ENCODE measurements at places on chromosomes 3 and 15.

- DNase-seq = no peak
Observed at GRCh38 chr3:54988302-54988837, 60.5 kb upstream of the LRTM1 start.

DNA sequence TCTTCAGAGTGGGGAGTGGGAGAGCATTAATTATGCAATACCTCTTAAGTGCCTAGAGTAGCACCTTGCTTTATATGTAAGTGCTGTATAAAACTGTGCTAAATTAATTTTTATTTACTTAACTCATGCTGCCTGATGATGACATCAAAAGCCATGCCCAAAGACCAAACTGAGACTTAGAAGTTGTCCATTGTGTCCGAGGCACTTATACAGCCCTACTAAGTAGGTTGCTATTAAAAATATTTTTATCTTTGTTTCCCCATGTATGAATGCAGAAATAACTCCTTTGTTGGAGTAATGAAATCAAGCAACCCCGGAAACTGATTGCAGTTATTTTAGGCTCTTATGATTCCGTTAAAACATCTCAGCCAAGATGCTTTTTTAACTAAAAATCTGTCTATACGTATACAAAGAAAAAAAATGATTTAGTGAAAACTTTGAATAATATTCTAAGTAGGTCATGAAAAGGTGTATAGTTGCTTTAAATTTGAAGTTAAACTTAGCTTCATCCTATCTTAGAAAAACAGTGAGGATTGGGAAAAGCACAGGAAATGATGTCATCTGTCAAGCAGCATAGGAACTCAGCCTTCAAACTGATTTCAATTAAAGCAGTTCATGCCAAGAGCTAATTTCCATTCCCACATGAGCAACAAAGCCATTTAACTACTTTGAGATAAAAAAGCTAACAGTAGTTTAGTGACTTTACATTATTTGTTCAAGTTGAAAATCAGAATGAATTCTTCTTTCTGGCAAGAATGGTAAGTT is 43.0 kb downstream of the FBN1 start:
- DNase-seq = no peak

DNA sequence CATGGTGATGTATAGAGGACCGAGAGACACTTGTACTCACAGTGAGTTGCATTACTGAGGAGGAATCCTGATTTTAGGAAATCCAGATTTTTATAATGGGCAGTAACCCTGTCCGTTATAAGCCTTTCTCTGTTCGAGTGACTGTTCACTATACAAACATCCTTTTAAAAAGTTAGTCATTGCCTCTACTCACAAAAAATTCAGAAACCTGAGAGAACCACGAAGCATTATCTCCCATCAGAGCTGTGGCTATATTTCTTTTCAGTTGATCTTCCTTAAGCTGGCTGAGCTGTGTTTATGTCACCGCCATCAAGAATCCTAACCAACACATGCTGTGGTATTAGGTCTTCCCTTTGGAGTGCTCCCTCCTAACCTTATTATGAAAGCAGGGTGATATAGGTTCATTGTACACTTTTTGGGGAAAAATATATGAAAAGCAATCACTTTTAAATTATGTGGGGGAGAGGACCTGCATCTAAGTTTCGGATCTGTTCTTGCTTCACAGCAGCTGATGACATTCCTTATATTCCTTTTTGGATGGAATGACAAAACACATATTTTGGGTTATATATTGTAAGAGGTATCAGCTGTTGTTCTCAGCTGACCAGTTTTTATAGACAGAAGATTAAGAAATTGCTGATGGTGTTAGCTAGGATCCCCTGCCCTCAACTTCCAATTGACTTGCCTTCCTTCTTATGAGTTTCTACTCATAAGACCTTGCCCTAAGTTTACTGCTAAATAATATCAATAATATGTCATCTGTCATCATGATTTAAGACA is 465.9 kb upstream of the RASGRP1 start:
- DNase-seq = no peak

- DNase-seq = no peak
Observed at GRCh38 chr3:128870347-128870746, 9.1 kb upstream of the ACAD9 start.

DNA sequence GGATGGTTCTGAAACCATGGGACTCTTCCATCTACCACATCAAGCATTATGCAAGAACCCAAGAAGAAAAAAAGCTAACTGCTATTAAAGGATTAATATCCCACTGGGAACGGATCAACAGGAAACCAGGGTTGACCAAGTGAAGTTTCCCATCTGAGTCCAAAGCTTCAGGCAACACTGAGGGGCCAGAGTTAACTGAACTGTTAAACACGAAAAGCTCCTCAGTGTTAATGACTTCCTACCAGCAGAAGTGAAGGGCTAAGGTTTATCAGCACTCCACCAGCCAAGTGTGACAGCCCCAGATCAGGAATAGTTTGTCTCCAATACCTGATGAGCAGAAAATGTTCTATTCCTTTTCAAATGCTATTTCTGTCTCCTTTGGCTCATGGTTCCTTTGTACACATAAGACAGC is 36.7 kb downstream of the PTPN9 start:
- no peak for DNase-seq

- no peak for DNase-seq
Observed at GRCh38 chr15:89822951-89823711, 8.5 kb upstream of the ANPEP start.

GRCh38 chr3:57918123-57918837 is 89.9 kb upstream of the FLNB start:
- no peak for DNase-seq

- no peak for DNase-seq
Observed at GRCh38 chr3:46369151-46369550, 1.6 kb upstream of the CCR5 start.

DNA sequence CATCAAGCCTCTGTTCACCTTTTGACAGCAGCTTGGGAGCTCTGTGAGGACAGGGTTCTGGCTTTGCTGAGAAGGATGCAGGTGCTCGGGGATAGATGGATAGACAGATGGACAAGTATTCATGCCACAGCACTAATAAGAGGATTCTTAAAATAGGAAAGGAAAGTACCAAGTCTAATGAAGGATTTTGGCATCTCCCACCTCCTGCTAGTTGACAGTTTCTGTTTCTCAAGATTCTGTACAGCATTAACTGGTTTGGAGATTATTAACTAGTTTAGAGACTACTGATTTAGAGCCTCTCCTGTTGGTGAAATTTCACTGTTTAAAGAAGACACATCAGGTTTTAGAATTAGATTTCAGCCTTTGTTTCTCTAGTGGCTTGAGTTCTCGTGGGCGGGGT is 152.3 kb downstream of the CACNA1D start:
- DNase-seq = no peak

DNA sequence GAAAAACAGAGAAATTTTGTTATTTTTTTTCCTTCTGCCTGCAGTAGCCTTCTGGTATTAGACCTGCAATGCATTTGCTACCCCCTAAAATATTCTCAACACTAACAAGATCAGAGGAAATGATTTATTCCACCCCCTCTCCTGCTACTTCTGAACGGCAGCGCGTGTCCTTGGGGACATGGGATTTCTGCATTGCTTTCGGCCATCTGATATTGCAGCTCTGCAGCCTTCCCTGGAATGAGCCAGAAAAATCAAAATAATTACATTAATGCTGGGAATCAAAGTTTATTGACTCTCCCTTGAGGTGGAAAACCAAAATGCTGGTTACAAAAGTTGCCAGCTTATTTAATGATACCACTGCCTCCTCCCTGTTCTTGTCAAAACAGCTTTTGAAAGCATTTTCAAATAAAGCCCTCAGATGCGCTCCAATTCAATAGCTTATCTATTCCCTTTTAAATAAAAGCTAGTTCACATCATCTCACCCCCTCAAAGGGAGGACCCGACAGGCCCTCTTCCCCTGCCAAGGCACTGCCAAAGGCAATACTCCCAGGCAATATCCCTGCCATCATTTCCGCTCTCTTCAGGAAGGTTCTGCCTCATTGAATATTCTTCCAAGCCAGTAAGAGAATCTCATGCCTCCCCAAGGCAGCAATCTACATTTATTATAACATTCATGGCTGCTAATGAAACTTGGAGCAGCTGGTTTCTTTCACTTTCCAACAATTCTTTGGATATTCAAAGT is 96.6 kb downstream of the FHIT start:
- no peak for DNase-seq

- no peak for DNase-seq
Observed at GRCh38 chr3:4060064-4060463, 243.1 kb upstream of the SETMAR start.

- no peak for DNase-seq
Observed at GRCh38 chr3:195102609-195103467, 168.1 kb downstream of the XXYLT1 start.

DNA sequence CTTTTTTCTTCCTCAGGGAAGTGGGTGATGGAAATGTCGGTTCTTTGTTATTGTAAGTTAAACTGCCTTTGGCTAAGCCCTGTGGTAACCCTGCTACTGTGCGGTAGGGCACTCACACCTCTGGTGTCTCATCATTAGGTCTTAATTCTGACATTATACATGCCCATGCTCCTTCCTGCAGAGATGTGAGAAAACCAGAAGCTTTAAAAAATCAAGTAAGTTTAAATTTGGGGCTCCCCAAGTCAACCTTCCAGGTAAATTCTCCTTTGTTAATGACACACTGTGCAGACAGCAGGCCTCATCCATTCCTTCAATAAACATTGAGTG is 155.8 kb downstream of the FAM43A start:
- DNase-seq = no peak

DNA sequence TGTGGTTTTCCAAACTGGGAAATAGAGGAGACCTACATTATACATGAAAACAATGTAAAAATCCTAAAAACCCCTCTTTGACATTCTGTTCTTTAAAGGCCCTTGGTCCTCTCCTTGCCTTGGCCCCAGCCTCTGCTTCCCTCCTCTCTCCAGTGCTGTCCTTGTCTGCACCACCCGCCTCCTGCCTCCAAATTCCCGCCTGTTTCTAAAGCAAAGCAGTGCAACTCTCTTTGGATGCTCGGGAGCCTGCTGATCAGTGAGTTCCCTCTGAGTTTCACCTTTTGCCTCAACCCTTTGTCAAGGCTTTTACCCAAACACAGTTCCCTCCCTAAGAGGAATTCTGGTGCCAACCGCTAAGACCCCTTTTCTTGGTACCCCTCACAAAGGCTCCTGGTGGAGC is 8.0 kb downstream of the ANKDD1A start:
- DNase-seq = no peak

GRCh38 chr3:164450276-164450905 is 627.9 kb downstream of the SI start:
- DNase-seq = no peak

DNA sequence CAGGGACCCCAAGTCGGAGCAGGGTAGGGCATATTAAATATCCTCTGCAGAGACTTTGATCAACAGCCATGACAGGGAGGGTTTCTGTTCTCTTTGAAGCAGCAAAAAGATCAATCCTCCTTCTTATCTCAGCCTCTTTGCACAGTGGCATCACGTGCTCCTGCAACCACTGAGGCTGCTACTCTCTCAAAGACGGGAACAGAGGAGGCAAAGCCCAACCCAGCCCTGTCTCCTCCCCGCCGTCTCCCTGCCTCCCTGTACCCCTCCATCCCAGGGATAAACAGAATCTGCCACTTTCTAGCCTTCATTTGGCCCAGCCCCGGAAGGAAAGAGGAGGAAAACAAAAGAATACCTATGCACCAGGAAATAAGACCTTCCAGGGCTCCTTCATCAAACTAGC is 7.5 kb upstream of the TBC1D21 start:
- no peak for DNase-seq

GRCh38 chr3:52259035-52259434 is 13.5 kb downstream of the PPM1M start:
- DNase-seq = no peak

- no peak for DNase-seq
Observed at GRCh38 chr3:143331350-143331749, 211.8 kb downstream of the CHST2 start.

- DNase-seq = no peak
Observed at GRCh38 chr15:43509660-43510199, 7.7 kb upstream of the MAP1A start.

DNA sequence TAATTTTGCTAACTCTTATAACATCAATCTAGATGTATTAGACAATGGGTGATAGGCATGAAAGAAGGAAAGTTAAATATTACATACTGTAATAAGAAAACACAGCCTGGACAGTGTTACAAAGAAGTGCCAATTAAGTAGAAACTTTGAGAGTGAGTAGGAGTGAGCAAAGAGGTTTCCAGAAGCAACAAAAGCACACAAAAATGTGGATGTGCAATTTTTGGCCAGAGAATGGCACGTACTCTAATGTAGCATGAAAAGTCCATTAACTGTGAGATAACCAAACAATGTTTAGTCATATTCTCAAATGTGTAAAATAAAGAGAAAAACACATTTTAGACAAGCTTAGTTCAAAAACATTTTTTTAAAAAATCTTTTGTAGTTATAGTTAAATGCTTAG is 567.3 kb downstream of the ROBO1 start:
- no peak for DNase-seq

- DNase-seq = no peak
Observed at GRCh38 chr3:66179793-66180192, 41.0 kb upstream of the SLC25A26 start.

GRCh38 chr3:10010878-10011465 is 15.3 kb upstream of the FANCD2 start:
- DNase-seq = peak; percentile 62

DNA sequence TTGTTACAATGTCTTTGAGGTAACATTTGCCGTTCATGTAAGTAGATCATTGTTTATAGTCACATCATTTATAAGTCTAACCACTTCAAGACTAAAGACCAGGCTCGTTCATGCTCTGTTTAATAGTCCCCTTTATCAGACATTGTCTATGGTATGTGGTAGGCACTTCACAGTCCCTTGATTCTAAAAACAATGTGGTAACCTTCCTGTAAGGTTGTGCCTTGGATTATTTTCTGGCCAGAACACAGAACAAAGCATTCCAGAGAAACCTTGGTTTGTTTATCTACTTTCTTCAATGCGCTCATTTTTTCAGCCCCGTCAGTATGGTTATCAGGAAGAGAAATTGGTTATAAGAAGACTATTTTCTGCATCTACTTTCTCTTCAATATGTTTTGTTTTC is 16.3 kb upstream of the ST3GAL6 start:
- no peak for DNase-seq

GRCh38 chr3:126106336-126107202 is 22.6 kb upstream of the SLC41A3 start:
- no peak for DNase-seq

DNA sequence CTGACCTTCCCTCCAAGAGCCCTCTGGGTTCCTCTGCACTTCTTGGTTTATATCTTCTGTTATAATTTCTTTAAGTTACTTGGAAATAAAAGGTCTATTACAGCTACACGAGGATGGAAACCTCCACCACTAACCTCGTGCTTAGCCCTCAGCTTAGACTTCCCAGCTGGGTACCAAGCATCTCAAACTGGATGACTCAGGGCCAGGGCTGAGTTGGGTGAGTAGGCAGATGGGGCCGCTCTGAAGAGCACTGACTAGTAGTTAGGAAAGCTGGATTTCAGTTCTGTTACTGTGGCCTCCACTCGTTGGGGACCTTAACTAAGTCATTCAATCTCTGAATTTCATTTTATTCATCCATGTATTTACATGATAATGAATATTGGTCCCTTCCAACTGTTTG is 1036.6 kb downstream of the IGSF11 start:
- DNase-seq = no peak

DNA sequence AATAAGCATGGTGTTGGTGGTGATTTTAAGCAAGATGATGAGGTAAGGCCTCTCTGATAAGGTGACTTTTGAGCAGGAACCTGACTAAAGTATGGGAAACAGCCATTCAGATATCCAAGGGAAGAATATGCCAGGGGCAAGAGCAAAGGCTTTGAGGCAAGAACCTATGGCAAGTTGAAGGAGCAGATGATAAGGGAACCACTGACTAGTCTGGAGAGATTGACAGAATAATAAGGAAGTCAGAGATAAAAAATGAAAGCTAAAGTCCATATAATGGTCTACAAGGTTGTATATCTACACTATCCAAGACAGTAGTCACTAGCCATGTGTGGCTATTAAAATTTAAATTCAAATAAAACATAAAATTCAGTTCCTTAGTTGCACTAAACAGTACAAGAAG is 2.5 kb upstream of the C3orf38 start:
- no peak for DNase-seq
